ENCODE measurements at places on chromosomes 1 and 21.

DNA sequence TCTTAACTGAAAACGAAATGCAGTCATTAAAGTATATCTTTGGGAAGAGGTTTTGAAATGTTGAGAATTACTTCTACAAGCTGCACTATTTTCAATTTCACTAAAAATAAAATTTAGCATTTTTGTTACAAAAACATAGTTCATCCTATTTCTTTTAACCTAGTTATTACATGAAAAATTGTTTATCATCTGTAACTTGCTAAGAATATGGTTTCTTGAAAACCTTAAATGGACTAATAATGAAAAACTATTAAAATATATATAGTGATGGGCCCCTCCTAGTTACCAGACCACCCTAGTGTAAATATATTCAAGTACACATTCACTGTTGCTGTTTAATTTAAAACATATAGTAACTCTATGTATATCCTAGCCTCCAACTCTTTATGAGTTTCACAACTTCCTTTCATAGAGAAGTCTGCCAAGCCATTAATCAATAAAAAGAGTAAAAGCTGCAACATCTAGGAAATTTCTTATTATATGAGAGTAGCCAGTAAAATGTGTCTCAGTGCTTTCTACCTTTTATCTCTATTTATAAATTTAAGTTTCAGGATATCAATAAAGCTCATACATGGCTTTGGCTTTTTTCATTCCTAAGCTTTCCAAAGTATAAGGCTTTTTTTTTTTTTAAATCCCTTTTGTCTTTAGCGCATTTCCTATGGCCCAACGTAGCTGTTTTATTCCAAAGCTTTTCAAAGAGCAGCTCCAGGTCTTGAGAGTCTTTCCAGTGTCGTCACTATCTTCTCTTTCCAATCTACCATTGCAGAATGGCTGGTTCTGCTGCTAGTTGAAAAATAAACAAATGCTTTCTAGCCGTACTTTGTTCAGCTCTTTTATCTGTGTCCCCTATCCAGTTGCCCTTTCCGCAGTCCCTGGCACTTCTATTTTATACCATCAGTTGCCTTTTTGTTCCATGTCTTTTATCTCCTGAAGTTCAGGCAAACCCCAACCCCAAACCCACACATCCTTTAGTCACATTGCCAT, 6.5 kb downstream of the IRF2BP2 start:
- DNase-seq: no peak

- DNase-seq: no peak
Observed at GRCh38 chr1:232285138-232285537, 344.8 kb downstream of the SIPA1L2 start.

DNA sequence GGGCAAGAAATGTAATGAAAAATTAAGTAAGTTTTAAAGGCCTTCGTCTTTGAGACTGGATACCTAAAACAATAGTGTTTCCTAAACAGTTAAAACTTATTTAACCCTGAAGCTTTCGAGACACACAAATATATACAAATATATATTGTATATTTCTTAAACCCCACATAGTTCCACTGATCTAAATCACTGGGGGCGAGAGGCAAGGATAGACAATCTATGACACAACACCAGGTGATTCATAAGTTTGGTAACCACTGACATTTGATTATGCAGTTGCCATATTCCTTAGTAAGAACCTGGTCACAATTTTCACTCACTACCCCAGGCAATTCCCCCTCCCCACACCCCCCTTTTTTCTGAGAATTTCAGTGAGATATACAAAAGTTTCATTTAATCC, 55.3 kb upstream of the BOLA1 start:
- DNase-seq: no peak

- no peak for DNase-seq
Observed at GRCh38 chr1:4315202-4315601, 339.2 kb upstream of the AJAP1 start.

DNA sequence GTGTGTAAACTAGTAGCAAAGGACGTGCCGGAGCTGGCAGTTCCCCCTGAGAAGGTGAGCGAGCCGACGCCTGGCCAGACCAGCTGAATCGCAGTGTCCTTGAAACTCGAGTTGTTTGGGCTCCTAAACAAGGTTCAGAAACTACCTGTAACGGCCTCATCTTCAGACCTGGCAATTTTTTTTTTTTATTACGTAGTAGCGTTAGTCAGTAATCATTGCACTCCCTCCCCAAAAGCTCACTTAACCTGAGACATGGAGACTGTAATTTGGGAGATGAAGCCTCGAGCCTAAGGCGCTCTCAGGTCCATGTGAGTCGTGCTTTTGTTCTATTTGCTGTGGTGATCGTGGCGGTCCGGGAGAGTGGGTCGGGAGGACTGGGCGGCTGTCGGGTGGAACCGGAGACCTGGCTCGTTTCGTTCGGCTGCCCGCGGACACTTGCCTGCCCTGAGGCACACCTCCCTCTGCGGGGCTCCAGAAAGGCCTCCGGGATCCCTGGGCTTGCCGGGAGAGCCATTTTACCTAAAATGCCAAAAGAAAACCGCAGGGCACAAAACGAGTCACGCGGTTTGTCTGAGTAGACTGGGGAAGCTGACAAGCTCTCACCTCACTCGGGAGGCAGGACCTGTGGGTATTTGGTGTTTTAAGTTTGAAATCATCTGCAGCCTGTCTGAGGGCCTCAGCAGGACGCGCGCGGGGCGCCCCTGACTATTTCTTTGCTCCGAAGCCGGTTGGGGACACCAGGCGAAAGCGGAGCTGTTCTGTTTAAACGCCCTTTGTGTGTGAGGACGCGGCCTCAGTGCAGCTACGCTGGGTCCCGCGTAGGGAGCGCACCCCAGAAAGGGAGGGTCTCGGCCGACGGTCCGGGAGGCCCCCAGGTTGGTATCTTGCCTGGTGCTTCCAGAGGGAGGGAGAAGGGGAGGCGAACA, 722 bp downstream of the LHX8 start:
- no peak for DNase-seq

GRCh38 chr1:230047114-230047865, 19.7 kb upstream of the GALNT2 start:
- no peak for DNase-seq

DNA sequence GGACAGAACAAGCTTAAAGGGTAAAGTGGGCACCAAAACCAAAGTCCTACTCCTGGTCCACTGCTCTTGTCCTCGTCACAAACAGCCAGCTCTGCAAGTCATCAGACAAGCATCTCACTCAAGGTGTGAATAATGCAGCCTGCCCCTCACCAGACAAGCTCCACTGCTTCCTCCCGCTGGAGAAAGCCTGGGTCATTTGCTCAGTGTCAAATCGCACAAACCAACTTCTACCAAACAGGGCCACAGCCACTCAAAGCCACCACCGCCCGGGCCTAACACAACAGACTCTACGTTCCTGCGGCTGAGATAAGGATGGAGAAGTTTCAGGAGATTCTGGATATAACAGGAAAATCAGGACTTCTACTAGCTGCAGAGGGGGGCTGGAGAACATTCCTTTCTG, 3.3 kb downstream of the SSBP3 start:
- DNase-seq: no peak

- no peak for DNase-seq
Observed at GRCh38 chr1:234281826-234282489, 91.3 kb upstream of the COA6 start.

GRCh38 chr1:6483017-6483760, 8.3 kb downstream of the PLEKHG5 start:
- no peak for DNase-seq

- DNase-seq: no peak
Observed at GRCh38 chr1:180631194-180631765, 542 bp upstream of the XPR1 start.

DNA sequence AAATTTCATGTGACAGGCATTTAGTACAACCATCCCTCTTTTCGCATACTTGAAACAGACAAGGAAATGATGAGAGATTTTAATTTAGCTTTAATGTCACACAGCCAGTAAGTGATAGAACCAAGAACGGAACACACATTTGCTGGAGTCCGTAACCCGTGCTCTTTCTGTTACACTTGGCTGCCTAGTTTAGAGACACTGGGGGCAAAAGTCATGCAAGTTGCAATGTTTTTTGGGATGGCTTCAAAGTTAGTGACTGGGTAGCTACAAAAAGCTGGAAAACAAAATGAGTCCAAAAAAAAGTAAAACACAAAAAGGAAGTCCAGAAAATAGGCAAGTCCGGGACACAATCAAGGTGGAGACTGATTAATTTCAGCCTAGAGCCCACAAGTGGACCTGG, 5.9 kb downstream of the NID1 start:
- no peak for DNase-seq

DNA sequence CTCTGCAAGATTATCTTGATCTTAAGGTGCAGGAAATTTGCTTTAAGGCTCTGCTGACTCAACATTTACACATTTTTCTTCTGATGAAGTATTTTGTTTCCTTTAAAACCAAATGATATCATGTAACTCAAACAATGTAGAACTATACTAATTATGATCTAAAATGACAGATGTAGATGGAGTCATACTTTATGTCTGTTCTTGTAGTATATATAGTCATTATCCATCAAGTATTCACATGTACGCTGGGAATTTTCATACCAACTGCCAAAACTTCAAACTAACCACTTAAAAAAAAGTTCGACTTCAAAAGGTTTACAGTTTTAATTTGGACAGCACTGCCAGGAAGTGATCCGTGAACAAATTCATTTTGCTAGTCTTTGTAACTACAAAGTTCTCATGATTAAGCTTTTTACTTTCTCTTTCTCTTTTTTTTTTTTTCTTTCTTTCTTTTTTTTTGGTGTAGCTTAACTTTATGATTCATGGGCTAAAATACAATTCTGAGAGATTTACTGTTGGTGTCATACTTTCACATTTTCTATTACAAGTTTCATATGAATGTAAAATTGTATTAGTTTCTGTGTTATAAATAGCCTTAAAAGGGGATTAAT, 509.0 kb upstream of the CXADR start:
- no peak for DNase-seq

GRCh38 chr21:45048026-45048698, 26.2 kb upstream of the ADARB1 start:
- no peak for DNase-seq

DNA sequence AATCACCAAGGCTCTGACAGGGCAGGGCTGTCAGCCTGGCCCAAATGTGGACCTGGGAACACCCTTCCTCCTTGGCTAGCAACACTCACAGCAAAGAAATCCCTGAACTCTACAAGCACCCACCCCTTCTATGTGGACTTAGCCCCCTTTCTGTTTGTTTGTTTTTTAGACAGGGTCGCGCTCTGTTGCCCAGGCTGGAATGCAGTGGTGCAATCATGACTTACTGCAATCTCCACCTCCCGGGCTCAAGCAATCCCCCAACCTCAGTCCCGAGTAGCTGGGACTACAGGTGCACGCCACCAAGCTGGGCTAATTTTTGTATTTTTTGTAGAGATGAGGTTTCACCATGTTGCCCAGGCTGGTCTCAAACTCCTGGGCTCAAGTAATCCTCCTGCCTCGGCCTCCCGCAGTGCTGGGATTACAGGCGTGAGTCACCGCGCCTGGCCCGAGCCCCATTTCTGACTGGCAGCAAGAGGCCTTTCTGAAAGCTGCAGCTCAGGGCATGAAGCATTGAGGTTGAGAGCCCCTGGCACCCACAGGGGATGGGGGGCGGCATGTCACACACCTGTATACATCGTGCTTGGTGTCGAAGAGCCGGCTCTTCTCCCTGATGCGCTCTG, 16.2 kb downstream of the RIPK4 start:
- no peak for DNase-seq

GRCh38 chr1:11691928-11692711, 610 bp downstream of the DRAXIN start:
- no peak for DNase-seq

DNA sequence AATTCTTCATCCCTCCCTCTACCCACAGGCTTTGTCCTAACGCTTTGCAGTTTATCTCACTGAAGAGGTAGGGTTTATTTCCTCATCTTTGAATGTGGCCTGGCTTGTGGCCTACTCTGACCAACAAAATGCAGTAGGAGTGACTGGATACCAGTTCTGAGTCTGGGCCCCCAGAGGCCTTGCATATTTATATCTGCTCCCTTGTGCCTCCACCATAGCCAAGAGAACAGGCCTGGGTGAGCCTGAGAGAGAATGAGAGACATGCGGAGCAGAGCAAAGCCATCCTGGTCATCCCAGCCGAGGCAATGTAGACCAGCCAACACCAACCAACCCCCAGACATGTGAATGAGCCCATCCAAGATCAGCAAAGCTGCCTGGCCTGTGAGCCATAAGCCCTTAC, 30.3 kb downstream of the SMIM12 start:
- no peak for DNase-seq

DNA sequence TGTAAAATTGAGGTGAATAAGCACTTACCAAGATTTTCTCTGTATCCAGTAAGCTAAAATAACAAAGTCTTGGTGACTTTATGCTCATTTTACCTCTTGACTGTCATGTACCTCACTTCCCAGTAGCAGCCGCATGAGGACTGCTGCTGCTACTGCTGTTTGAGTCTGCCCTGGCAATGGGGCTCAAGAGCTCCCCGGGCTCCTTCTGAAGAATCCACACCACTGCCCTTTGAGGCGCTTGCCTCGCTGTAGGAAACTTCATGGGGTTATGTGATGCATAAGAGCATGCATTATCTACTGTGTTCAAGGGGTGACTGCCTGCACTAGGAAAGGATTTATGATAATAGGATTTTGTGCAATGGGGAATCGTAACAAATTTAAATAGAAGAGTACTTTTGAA, 113.5 kb downstream of the NTNG1 start:
- no peak for DNase-seq

GRCh38 chr1:107105914-107106313, 34.9 kb upstream of the NTNG1 start:
- no peak for DNase-seq

Measured in HFF-Myc (cell line).